H54 (cell line): ENCODE measurements at places on chromosomes 2 and 18.

DNA sequence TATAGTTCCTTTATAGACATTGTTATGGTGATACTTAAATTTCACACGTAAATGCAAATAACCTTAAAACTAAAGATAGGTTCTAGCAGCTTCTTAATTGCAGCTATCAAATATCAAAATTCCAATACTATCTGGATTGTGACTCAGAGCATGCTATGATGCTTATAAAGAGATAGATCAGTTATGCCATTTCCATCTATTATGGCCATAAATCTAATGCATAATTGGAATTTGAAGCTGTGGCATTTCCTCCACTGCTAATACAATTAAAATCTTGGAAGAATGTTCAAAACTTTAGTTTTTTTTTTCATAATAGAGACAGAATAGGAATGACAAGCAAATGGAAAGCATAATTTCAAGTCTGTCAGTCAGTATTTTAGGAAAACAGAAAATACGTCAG lies 220.8 kb upstream of the GALNT5 start:
- no peak for DNase-seq

DNA sequence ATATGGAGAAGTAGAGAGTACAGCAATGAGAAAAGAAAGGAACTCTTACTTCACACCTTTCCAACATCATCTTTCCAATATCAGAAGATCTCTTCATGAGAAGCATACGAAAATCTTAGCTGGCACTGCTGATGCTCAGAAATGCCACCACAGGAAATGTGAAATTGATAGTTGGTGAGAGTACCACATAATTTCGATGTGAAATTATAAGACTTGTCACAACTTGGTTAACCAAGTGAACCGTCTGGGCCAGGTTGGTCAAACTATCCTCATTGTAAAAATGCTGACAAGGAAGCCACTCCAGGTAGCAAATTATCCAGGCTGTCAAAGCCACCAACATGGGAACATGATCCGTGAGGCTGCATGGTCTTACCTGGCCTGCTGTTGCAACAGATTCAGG lies 66.5 kb downstream of the EPG5 start:
- DNase-seq = no peak

DNA sequence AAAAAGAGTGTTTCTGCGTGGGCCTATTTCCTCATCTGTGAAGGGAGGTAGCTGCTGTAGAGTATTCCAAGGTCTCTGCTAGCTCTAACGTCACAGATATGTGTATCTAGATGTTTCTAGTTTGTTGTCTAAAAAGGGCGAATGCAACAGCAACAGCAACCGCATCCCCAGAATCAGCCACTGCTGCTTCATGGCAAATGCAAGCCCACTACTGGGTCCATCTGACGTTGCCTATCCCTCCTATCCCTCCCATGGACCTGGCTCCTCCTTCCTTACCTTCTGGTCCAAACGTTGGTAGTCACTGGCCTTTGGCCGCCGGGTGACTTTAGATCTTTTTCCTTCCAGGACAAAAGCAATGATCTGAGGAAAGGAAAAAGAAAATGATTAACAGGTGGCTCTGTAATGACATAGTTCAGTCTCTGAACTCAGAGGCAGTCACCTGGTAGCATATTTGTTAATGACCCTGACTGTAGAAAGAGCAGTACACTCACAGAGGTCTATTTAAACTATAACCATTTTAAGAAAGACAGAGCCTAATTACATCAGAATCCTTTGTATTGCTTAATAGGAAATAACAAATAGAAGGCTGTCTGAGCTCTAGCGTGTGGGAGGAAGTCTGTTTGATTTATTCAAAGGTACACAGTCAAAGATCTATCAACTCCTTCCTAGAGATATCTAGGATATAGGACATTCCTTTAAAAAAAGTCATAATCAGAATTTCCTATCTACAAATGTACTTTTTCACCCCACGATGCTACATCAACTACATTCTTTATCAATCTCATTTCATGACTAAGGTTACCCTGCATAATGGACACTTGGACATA lies 2.9 kb downstream of the TGOLN2 start:
- DNase-seq = no peak

- no peak for DNase-seq
Measured at GRCh38 chr2:107687073-107687472, 139.6 kb upstream of the RGPD4 start.

DNA sequence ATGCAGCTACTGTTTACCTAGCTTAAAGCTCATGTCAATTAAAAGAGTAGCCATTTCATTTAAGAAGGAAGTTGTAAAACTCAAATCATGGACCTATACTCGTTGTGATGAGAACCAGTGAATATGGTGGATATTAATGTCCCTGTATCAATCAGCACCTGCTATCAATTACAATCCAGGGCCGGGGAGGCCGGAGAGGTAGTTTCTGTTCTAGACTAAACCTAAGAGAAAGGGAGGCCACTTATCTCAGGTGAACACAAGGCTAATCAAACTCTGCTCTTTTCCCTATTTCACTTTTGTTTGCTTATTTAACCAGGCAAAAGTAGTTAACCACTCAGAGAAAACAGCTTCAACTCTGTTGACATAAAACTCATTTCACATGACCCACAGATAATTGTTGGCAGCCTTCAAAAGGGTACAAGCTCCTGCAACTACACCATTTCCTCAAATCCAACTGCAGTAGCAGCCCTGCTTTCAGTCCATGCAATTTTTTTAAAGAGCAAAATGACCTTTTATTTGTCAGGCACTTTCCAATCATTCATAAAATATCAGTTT lies 27.8 kb upstream of the SLC9A2 start:
- no peak for DNase-seq

- DNase-seq = no peak
Measured at GRCh38 chr2:169476459-169476858, 2.8 kb upstream of the BBS5 start.

DNA sequence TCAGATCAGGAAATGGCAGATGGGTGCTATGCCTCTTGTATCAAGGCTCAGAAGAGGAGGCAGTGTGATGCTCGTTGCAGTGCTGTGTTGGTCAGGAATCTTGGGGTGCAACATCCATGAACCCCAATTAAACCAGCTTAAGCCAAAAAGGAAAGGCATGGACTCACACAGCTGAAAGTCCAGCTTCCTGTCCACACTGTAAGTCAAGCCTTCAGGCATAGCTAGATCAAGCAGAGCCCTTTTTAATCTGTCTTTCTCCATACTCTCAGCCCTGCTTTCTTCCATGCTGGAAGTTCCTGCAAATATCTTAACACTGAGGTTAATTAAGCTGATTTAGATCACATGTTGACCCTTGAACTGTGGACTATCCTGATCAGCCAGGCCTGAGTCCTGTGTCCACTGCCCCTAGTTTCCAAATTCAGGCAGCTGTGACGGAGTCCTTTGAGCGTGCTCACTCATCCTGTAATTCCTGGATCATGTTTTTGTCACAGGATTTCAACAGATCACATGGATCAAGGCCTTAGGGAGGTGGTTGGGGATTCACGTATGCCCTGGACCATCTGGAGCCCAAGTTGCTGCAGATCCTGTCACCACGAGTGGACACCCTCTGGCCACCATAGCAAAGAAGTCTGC lies 4.5 kb upstream of the C2orf74 start:
- DNase-seq = no peak
